ENCODE measurements at places on chromosomes 11 and 22.

DNA sequence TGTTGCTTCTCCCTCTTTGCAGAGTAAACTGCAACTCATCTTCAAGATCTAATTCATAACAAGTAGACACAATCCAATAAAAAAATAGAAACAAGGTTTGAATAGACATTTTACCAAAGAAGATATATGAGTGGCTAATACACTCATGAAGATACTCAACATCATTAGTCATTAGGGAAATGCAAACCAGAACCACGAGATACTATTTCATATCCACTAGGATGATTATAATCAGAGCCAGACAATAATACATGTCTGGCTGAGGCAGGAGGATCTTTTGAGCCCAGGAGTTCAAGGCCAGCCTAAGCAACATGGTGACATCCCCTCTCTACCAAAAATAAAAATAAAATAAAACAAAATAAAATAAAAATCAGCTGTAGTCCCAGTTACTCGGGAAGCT, 85.0 kb downstream of the ATG16L2 start:
- peak; percentile 7 for DNase-seq

GRCh38 chr11:7500251-7500650, 13.5 kb upstream of the PPFIBP2 start:
- no peak for DNase-seq

DNA sequence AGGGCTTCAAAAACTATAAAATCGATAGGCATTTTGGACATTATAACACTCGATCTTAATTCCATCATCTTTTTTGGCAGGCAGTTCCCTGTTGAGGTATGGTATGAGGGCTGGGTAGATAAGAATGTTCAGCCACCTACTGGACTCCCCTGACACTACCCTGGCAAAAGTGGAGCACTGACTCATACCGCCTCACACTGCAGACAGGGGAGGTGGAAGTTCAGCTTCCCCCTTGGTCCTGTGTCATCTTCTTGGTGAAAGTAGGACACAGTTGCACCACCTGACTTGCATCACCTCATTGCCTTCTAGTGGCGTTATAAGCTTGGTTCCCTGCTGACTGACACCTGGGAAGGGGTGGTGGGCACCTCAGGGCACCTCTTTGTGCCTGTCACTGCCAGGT, 30.4 kb downstream of the PAAF1 start:
- peak; percentile 50 for DNase-seq

- DNase-seq: no peak
Measured at GRCh38 chr11:11806586-11806985, 35.2 kb upstream of the USP47 start.

DNA sequence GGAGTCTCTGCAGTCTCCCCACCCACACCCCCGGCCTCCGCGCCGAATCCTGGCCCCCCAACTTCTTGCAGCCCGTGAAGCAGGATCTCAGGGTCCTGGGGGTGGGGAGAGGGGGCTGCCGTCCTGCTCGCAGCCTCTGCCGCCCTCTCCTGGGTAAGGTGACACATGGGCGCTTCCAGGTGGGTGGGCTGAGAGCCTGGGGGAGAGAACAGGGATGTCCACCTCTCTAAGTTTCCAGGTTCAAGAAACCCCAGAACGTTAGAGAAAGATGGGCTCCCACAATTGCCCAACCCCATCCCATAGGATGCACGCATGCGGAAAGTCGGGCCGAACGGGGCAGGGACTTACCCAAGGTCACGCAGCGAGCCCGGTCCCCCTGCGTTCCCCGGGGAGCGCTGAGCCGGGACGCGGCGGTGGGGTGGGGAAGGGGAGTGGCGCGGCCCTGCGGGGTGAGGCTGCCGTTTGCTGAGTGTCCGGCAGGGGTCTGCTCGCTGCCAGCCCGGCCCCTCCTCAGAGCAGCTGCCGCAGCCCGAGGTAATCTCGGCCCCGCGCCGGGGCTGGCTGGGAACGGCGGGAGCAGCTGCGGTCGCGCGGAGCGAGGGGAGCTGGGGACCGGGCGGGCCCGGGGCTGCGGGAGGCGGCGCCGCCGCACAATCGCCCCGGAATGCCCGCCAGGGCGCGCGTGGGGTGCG, 705 bp upstream of the CAPN1 start:
- peak; percentile 58 for DNase-seq

DNA sequence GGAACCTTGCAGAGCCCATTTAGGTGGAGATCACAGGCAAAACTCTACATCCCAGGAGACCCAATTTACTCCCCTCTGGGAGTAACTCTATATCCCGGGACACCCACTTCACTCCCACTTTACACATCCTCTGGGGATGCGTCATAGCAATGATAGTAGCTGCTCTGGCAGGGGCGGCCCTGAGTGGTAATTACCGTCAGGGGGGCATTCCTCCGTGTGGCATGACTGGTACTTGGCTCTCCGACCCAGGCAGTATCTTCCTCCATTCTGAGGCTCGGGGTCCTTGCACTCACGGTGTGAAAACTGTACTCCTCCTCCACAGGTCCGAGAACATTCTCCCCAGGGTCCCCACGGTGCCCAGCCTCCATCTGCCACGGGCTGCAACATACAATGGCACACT, 17.2 kb downstream of the ADAMTS8 start:
- DNase-seq: no peak

DNA sequence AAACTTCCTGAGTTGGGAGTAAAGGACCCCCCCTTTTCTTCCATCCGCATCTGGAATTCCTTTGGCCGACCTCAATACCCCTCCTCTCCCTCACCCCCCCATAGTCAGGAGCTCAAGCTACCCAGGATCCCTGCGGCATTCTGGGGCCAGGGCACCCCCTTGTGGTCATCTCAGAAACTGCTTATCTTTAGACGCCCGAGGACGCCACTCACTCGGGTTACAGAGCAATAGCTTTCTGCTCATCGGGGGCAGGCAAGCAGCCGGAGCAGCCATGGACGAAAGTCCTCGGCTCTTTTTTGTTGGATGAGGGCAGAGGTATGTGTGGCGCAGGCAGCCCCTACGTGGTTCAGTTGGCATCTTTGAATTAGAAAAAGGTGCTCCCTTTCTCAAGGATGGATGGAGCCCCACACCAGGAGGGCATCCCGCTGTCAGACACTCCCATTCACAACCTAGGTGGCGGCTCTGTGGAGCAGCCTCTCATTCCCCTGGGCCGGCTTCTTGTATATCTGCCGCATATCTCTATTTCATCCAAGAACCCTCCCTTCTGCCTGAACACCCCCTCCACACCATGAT, 2.3 kb downstream of the C1QTNF5 start:
- peak; percentile 72 for DNase-seq

DNA sequence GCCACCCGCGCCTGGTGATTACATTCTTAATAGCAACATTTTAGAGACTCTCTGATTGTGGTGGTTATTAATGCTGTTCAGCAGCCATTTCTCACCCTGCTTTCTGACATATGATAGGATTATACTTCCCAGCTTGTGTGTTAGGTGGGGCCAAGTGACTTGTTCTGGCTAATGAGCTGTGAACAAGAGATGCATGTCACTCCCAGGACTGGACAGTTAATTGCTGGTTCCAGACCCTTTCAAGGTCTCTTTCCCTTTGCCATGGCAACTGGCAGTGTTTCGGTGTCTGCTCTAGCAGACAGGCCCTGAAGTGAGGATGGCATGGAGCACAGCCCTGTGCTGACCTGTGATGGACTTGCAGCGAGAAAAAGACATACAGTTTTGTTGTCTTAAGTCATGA, 8.9 kb upstream of the PTPRJ start:
- DNase-seq: no peak
